ENCODE measurements at places on chromosomes 12 and 14.
A peak's percentile ranks its signal among the peaks of the same experiment; 100 is the strongest.

GRCh38 chr12:38391007-38391406 lies 74.4 kb downstream of the ALG10B start:
- no peak for DNase-seq

DNA sequence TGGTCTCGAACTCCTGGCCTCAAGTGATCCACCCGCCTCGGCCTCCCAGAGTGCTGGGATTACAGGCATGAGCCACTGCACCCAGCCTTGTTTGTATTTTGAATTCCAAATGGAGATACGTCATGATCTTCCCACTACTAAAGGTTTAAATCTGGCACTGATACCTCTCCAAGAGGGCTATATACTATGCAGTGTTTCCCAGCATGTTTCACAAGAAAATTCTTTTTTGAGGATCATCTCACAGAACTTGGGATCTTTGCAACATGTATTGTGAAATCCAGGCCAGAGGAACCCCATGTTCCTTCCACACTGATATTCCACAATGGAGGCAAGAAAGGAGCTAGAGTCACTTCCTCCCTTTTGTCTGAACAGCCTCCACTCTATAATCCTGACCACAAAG lies 112.7 kb downstream of the NT5DC3 start:
- no peak for DNase-seq

DNA sequence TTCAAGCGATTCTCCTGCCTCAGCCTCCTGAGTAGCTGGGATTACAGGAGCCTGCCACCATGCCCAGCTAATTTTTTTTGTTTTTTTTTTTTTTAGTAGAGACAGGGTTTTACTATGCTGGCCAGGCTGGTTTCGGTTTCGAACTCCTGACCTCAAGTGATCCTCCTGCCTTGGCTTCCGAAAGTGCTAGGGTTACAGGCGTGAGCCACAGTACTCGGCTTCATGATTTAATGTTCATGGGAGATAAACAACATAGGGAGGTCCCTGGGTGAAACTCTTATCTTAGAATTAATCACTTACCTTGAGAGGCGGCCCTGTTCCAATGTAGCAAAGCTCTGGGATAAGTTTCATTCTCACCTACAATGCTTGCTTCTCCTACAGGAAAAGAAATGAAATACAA lies 48.3 kb downstream of the SEL1L start:
- no peak for DNase-seq

DNA sequence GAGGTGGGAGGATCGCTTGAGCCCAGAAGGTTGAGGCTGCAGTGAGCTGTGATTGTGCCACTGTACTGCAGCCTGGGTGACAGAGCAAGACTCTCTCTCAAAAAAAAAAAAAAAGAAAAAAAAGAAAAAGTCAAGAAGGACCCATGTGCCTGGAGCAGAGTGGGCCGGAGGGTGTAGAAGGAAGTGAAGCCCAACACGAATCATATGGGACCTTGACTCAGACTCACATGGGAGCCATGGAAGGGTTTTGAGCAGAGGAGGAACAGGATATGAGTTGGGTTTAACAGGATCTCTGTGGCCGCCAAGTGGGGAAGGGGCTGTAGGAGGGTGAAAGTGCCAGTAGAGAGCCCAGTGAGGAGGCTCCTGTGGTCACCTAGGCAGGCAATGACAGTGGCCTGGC lies 165.4 kb downstream of the PHETA1 start:
- no peak for DNase-seq

DNA sequence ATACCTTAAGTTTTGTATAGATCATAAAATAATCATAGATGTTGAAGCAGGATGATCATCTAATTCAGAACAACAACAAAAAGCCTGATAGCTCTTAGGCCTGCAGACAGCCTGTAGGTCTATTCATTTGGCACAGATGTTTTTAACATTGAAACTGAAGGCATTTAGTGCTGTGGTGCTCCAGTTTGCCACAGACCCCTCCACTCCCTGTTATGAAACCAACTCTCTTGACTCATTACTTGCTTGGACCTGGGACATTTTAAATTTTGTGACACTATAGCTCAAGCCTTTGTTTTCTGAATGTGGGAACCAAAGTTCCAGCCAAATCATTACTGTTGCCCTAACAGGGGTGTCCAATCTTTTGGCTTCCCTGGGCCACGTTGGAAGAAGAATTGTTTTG lies 9.1 kb downstream of the PRKCH start:
- no peak for DNase-seq

DNA sequence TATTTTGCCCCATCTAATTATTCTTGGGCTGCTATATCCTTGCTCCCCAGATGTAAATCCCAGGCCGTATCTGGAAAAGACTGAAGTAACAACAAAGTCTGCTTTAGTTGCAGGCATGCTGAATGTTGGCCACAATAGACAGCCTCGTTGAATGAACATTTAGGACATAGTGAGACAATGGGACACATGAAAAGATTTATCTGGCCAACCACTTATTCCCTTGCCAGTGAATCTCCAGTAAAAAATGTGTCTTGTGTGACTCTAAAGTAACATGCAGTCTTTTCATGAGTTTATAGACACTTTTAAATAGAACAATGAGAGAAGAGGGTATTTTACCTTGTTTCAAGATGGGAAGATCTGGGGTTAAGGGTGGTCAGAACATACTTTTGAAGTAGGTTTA lies 60.2 kb upstream of the STXBP6 start:
- DNase-seq, result no peak

- no peak for DNase-seq
Observed at GRCh38 chr14:40188006-40188405, 755.8 kb upstream of the FBXO33 start.

DNA sequence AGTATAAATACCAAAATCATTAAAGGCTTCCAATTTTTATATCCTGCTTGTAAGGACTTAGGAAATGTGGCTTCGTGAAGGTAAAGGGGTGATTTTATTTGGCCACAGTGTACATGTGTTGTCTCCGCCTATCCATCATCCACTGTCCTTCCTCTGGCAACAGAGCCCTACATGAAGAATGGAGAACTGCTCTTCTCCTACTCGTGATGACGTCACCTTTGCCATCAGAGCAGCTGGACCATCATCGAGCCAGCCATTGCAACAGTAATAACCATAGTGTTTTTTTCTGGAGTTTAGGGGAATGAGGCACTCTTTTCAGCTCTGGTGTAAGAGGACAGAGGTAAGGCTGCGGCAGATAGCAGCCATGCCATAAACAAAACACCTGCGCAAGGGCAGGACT lies 19.2 kb downstream of the ITPR2 start:
- DNase-seq, result no peak

DNA sequence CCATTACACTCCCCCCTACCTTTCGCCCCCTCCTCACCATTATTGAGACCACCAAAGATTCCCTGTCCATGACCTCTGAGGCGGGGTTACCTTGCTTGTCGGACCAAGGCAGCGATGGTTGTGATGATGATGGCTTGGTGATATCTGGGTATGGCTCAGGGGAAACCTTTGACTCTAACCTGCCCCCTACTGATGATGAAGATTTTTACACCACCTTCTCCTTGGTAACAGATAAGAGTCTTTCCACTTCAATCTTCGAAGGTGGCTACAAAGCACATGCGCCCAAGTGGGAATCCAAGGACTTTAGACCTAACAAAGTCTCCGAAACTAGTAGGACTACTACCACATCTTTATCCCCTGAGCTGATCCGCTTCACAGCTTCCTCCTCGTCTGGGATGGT lies 350.2 kb downstream of the DIO2 start:
- no peak for DNase-seq

DNA sequence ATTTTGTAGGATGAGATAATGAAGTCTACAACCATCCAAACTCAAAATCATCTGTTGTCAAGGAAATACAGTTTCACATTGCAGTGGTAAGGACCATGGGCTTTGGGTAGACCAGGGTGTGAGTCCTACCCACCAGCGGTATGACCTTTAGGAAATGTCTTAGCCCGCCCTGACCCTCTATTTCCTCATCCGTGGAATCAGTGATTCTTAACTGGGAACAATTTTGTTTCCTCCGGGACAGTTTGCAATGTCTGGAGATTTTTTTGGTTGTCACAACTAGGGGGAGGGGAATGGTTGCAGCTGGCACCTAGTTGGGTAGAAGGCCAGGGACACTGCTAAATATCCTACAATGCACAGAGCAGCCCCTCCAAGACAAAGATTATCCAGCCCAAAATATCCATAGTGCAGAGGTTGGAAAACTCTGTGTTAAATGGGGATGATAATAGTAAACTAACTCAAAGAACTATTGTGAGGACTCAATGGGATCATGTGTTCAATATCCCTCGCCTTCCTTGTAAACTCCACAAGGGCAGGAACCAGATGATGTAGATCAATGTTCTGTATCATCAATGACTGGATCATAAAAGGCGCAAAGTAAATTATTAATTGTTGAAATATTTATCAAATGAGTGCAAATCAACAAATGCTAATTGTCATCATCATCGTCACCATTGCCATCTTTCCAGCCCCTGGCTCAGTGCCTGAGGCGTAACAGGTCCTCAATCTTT lies 15.7 kb upstream of the IFT81 start:
- peak; percentile 21 for DNase-seq

DNA sequence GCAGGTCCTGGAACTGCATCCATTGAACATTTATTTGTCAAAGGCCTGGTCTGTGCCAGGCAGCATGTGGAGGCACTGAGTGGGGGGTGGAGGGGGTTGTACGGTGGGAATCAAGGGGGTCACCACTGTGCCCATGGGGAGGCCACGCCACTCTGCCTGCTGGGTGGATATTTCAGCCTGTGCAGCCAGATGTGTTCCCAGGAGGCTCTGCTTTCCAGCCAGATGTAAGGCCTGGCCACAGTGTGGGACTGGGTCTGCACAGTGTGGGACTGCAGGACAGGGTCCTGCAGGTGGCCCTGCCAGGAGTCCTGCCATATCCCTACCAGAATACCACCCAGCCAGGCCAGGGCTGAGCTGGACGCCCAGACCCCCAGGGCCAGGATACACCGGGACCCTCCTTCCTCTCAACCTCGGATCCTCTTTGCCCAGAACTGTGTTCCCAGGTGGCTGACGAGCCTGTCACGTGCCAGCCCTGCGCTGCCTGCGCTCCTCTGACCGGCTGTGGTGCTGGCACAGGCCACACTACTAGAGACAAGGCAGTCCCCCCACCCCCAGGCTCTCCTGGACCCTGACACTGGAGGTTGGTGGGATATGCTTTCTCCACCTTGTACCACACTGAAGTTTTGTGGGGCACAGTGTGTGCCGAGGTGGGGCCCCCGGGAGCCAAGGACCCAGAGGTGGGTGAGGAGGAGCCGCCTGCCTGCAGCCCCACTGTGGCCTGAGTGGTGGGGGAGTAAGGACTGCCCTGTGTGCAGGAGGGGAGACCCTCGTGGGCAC lies 17.5 kb downstream of the XRCC3 start:
- DNase-seq, result peak; percentile 15

- no peak for DNase-seq
Observed at GRCh38 chr14:89342049-89342448, 75.0 kb downstream of the FOXN3 start.

GRCh38 chr12:128844031-128844635 lies 9.1 kb upstream of the GLT1D1 start:
- DNase-seq, result no peak

- DNase-seq, result no peak
Observed at GRCh38 chr14:39666386-39666785, 234.2 kb upstream of the FBXO33 start.

DNA sequence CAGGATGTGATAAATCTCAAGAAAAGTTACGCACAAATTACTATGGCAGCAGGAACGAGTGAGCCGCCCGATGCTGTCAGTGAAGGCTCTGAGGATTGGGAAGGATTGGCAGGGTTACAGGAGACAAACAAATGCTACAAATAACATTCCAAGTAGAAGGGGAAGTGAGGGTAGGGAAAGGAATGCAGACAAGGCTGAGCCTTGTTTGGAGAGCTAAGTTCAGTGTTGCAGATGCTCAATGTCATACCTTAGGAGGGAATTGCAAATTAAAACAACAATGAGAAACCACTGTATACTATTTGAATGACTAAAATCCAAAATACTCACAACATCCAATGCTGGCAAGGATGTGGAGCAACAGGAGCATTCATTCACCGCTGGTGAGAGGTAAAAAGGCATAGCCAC lies 1.3 kb downstream of the CLEC9A start:
- no peak for DNase-seq

DNA sequence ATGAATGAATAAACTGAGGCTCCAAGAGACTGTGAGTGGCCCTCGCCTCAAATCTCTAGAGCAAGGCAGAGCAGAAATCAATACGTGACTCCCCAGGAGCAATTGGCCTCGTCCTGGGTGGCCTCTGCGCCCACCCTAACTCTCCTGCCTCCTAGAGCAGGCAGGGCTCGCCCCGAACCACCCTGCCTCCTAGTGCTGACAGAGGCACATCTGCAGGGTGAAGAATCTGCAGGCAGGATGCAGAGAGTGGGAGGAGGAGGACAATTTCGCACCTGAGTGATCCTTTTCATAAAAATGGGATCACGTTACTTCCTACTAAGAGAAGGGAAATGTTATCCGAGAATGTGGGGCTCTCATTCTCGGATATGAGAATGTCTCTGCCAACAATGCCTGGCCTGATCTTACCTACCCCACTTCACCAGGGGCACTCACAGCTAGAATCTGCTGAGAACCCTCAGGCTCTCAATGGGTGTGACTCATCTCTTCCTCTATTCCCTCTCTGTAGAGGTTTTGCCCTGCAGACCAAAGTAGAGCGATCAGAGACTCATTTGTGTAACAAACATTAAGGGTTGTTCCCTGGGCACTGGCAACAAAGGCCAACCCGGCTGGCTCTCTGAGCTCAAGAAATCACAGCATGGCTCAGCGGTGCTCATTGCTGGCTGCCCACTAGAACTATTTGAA lies 61.7 kb upstream of the BCL2L14 start:
- DNase-seq, result no peak

DNA sequence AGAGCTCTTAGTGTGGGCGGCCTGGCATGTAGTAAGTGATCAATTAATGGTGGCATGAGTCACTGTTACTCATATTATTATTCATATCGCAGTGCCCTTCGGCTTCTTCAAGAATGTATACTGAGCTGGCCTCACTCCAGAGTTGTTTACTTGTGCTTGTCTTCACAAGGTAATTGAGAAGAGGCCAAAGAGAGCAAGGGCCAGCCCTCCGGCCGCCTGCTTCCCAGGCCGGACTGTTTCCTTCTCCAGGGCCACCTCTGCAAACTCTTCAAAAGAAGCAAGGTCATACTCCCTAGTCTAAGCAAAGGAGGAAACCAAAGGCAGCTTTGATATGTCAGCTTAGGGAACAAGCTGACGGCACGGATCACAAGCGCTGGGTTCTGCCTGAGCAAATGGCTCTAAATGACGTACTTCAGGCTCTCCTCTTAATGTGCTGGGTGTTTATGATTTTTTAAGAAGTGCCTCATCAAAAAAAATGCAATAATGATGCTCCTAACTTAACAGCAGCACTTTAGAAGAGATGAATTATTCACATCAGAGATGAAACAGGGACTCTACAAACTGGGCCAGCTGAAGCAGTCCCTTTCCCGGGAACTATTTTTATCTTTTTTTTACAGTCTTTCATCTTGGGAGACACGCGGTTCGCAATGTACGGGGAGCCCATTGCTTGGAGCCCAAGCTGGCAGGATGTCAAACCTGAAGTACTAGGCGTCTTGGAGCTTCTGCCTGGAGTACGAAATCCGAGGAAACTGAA lies 65.6 kb upstream of the DLK1 start:
- DNase-seq, result no peak

DNA sequence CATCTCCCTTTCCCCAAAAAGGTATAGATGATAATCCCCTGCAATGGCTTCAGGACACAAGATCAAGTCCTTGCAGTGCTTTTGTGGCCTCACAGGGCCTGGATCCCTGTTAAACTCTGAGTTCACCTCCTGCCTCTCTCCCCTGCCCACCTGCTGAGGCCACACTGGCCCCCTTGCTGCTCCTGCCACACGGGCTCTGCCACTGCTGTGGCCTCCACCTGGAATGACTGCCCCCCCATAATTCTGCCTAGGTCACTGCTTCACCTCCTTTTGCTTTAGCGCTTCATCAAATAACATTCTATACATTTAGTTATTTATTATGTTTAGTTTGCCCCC lies 653 bp upstream of the IFI27 start:
- no peak for DNase-seq
